Muscle of leg (tissue), 16 donors: ENCODE measurements at places on chromosomes 1 and 21. TPM values are rescaled to one million over a fixed set of nuclear protein-coding genes. Genes with fewer than 3 reads are reported as not detected.

CGN gene
- 0.35 TPM for total RNA-seq

LCE2B gene
- not detected for total RNA-seq

KLHL17 gene
- 3.9 TPM for total RNA-seq

HMCN1 gene
- 11.6 TPM for total RNA-seq

SH2D2A gene
- 0.71 TPM for total RNA-seq

KCNA3 gene
- 0.27 TPM for total RNA-seq

GREM2 gene
- 2.0 TPM for total RNA-seq

CFHR2 gene
- not detected for total RNA-seq

COA7 gene
- total RNA-seq, result 8.7 TPM
